Kidney capillary endothelial cell (primary cell): ENCODE measurements at places on chromosomes 4 and X.

DNA sequence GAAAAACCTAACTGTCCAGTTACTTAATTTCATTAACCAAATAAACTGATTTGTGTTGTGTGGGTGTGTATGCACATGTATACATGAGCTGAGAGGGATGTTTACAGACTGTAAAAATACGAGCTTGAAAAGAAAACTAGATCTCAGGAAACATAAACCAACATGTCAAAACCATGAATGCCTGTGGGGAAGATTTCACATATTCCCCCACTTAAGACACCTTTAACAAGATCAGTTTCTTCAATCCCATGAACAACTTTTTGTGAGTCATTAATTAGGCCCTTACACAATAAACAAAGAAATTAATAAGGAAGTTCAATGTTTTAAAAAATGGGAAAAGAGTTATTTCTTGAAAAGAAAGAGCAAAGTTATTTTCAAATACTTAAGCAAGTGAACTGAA lies 170.8 kb downstream of the ZNF674 start:
- DNase-seq = no peak

GRCh38 chr4:11512871-11513270 lies 84.2 kb upstream of the HS3ST1 start:
- DNase-seq = no peak

- DNase-seq = no peak
Observed at GRCh38 chr4:99630857-99631360, 26.7 kb downstream of the C4orf54 start.

GRCh38 chr4:145034727-145035211 lies 63.2 kb downstream of the ANAPC10 start:
- no peak for DNase-seq

- DNase-seq = no peak
Observed at GRCh38 chr4:31715302-31715701, 995.1 kb downstream of the PCDH7 start.

GRCh38 chr4:19540859-19541540 lies 710.7 kb upstream of the SLIT2 start:
- DNase-seq = no peak

DNA sequence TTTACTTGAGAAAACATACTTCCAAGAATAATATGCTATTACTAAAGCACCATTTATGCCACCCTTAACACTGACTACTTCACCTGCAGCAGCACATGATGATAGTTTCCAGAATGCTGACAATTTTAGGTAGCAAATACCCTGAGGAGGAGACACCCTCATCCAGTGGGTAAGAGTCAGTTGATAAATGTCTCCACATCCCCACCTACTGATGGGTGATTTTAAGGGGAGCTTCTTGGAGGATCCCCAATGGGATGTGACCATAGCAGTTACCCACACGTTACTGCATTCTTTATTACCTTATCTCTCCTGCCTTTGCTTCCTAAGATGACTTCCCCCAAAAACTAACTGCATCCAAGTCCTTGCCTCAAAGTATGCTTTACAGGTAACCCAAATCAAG lies 131.2 kb upstream of the SMARCAD1 start:
- no peak for DNase-seq

DNA sequence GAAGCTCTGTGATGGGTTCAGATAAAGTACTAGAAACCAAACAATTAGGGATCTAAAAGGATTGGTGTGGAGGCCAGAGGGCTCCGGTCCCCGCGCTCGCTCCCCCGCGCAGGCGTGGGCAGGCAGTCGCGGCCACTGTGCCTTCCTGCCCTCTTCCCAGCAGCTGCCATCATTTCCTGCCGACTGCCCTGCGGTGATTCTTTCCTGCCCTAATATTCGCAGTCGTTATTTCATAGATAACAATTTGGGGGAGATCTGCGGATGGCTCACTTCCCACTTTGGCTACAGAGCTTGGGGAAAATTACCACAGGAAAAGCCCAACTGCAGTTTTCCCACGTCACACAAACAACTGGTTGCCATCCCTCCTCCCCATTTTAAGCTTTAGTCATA lies 2.2 kb downstream of the GRIA2 start:
- DNase-seq = no peak

DNA sequence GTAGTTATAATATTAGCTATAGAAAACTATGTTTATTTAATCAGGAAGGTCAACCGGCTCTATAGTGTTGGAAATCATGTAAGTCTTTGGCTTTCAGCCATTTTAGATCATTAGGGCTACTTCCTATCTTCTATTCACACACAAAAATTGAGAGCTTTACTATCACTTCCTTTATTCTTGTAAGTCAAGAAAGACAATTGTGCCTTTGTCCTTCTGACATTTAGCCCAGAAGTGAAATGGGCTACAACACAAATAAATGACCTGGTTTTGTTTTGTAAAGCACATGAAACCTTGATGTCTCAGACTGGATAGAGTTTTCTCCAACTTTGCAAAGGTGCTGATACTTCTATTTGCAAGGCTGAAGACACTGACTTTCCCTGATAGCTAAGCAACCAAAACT lies 122.4 kb upstream of the ACSL4 start:
- DNase-seq = peak; percentile 21

GRCh38 chr4:34935739-34936138 lies 1308.6 kb downstream of the ARAP2 start:
- DNase-seq = no peak

DNA sequence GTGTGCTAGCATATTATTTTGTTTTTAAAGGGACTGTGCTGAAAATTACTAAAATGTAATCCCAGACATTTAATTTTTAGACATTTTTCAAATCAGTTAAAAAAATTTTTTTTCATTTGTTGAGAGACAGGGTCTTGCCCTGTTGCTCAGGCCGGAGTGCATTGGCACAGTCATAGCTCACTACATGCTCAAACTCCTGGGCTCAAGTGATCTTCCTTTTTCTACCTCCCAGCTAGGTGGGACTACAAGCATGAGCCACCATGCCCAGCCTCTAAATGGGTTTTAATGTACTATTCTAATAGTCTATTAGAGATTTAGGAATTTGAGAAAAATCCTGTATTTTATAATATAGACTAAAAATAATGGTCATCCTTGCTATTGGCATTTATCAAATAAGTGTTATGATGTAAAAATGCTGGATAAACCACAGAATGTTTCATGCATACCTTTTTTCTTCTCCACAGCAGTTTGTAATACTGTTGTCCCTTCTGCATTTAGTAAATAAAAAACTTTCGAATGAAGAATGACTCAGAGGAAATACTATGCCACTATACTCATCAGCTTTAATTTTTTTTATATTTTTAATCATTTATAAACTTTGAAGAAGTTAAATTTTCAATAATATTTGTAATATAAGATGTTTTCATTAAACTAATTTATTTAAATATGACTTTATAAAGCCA lies 29.9 kb downstream of the CPEB2 start:
- DNase-seq = peak; percentile 51

DNA sequence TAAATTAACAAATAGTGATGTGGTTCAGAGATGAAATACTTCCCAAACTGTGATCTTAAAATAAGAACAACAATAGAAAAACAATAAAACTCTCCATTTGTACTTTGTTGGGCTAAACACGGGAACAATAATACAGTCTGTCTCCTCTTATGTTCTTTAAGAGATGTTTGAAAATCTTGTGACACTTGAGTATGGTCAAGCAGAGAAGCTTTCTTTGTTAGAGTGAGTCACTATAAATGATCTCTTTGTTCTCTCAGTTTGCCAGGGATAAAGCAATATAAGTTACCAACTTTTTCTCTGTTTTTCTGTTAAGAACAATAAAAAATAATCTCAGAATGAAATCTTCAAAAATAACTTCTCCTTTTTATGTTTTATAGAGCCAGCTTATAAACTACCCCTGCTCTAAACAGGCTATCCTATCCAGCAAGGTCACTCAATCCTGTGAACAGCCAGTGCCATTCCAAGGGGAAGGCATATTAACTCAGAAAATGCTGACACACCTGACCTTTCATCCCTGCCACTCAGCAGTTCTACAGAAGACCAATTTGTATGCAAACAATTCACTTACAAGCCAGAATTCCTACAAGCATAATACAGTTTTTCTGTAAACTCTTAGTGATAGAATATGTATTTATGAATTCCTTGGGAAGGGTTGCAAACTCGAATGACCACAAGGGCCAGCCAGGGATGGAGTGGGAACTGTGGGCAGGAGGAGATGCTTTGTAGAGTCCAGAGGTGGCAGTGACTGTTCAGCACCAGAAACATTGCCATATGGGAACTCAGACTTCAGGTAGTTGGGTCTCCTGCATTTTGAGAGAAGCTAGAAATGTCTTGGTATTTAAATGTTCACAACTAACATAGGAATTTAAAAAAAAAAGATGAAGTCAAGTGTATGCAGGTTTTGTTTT lies 52.2 kb downstream of the AFM start:
- DNase-seq = no peak

DNA sequence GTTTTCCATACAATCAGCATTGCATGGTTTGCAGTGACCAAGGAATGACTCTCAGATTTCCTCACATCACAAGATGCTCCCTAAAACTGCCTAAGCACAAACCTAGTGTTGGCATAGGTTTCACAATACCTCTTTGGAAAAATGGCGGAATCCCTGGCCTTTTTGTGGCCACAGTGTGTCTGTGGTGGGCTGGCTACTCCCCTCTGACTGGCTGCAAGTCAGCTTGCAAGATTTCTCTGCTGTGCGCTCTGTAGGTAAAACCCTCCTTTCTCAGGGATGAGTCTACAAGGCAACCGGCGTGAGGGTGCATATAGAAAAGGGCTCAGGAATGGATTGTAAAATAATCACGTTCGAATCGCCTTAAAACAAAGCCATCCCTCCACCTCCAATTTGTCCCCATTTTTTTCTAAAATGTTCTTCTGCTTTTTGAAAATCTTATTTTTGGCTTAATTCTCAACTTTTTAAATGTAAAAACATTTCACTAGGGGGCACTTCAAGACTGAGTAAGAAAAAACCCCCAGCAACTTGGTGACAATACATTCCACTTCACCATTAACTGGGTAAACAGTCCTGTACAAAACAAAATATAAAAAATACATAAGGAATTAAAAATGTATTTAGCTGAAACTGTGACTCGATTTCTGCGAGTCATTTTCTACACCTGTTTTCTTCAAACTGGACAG lies 235.6 kb downstream of the STIM2 start:
- no peak for DNase-seq

DNA sequence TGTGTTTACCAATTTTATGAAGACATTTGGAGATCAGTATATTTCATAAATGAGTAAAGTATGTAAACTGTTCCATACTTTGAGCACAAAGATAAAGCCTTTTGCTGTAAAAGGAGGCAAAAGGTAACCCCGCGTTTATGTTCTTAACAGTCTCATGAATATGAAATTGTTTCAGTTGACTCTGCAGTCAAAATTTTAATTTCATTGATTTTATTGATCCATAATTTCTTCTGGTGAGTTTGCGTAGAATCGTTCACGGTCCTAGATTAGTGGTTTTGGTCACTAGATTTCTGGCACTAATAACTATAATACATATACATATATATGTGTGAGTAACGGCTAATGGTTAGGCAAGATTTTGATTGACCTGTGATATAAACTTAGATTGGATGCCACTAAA lies 1.9 kb downstream of the FMR1 start:
- no peak for DNase-seq

DNA sequence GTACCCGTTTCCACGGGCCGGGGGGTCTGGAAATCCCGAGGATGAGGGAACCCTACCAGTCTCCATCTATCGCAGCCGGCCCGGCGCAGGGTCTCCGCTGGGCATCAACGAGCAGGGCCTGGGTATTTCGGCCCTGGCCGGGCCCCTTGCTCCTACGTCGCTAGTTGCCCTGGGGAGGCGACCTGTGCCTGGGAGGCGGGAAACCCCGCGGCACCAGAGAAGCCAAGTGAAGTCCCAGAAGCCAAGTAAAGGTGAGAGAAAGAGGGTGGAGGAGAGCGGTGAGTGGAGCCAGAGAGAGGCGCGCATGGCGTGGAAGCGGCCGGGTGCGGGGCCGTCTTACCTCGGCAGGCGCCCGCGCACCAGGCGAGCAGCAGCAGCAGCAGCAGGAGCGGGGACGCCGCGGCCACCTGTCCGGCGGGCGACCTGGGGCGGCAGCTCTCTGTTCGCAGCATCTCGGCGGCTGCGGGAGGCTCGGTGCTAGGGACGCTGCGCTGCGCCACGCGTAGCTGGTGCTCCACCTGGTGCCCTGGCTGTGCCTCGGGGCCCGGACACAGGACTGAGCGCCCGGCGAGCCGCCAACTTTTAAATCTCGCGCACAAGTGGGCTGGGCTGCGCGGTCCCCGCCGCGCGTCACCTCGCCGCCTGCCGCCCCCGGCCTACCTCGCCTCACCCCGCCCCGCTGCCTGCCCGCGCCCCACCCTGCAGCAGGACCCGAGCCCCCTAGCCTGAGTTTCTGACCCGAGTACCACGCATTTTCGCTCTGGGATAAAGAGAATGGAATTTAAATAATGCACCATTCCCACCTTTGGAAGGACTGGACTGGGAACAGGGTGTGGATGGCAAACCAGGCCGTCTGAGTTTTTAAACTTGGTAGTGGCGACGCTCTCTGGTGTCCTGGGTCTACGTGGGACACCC lies at the start of gene NMU:
Gene NMU, minus strand, starts transcription at position 558 of the 915 bp plus-strand sequence. Its CDS starts 106 bp downstream, at position 452.
- DNase-seq = no peak

DNA sequence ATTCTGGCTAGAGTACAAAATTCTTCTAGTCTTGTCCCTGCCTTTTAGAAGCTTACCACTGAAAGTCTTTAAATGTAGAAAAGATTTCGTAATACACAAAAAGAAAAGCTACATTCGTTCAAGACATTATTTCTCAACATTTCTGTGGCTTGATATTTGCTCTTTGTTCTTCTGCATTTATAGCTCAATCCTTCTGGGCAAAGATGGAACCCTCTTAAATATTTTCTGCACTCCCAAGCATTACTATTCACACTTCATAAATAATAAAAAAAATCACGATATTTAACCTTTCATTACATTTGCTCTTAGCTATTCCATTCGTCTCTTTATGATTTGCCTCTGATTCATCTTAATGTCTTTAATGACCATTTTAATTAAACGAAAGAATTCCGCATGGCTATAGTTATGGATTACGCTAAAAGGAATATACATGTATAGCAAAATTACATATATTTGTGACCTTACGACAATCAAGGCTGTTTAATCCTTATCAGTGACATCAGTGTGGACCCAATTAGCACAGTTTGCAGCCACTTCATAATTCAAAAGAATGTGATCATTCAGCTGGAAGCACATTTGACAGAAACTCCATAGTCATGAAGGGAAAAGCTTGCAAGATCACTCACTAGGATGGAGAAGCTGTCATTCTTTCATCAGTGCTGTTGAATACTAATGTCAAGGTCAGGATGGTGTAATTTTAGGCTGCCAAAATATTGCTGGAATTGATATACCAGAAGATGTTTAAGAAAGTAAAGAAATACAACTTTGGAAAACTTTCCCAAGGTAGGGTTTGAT lies 1075.0 kb upstream of the TENM3 start:
- DNase-seq = no peak

- DNase-seq = peak; percentile 17
Observed at GRCh38 chrX:78747489-78747888, at the start of gene LPAR4. TSS of gene LPAR4 (plus strand) at chrX:78747720. CDS start at chrX:78754870, 7,150 bp downstream.

- DNase-seq = no peak
Observed at GRCh38 chrX:10121787-10122186, 35.0 kb upstream of the CLCN4 start.

GRCh38 chr4:17662694-17663093 lies 48.3 kb downstream of the MED28 start:
- DNase-seq = peak; percentile 33

- no peak for DNase-seq
Observed at GRCh38 chrX:97876697-97877407, 993.1 kb downstream of the RPA4 start.
